ENCODE measurements at places on chromosomes 11 and 22. TPM values are rescaled to one million over a fixed set of nuclear protein-coding genes. Genes with fewer than 3 reads are reported as not detected.

The KCNJ4 gene
- total RNA-seq: not detected

The CASP5 gene
- not detected for total RNA-seq

The NAALAD2 gene
- total RNA-seq: not detected

The ADSL gene
- 160 TPM for total RNA-seq

The NEFH gene
- 7.5 TPM for total RNA-seq

DNA sequence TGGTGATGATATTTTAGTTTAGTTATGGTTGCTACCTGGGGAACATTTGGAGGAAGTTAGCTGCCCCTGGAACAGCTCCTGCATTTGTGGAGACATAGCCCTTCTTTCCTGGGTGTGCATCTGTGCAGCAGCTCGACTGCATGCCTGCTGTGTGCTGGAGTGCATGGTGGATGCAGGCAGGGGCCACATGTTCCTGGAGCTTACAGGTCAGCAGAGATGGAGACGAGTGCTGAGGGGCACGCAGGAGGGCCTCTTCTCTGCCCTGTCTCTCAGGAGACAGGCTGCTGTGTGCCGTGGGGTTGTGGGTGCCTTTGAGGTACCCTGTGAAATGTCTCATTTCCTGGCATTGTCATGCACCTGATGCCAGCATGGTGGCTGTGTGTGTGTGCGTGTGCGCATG is 87.5 kb downstream of the TBC1D22A start:
- no peak for DNase-seq

DNA sequence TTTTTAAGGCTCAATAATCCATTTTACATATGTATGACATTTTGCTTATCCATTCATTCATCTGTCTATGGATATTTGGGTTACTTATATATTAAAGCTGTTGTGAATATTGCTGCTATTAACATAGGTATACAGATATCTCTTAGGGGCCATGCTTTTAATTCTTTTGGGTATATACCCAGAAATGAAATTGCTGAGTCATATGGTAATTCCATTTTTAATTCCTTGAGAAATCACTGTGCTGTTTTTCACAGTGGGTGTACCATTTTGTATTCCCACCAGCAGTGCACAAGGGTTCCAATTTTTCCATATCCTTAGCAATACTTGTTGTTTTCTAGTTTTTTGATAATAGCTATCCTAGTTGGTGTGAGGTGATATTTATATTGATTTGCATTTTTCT is 19.0 kb downstream of the PRMT3 start:
- no peak for DNase-seq

DNA sequence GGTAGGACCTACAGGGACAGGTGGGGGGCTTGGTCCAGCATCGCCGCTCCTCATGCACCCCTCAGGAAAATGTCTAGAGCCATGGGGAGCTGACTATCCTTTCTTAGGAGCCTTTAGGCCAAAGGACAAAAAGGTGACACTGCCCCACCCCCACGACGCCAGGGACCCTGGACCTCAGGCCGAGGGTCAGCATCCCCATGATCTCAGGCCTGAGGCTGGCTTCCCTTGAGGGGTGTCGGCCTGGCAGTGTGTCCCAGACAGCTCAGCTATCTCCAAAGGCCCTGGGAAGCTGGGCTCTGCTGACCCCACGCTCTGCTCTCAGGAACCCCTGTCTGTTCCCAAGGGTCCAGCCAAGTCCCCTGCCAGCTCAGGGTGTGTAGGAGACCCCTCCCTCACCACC is 16.3 kb downstream of the MRGPRG start:
- DNase-seq: no peak

GRCh38 chr11:73331138-73331916 is 23.3 kb downstream of the ARHGEF17 start:
- DNase-seq: no peak

DNA sequence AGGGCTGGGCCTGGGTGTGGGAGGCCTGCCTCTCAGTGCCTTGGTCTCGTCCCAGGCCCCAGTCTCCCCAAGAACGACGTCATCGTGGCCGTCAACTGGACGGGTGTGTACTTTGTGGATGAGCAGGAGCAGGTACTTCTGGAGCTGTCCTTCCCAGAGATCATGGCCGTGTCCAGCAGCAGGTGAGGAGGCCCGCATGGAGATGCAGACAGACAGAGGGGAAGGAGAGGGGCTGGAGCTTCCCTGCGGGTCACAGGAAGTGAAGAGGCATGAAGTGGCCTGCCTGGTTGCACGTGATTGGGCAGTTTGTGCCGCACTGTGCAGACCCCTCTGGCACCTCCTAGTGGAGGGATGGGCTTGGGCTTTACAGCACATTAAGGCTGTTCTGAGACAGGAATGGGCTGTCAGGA is 70.4 kb downstream of the MYO7A start:
- DNase-seq: no peak

GRCh38 chr22:35253946-35254345 is 3.3 kb upstream of the HMGXB4 start:
- no peak for DNase-seq

- DNase-seq: no peak
Observed at GRCh38 chr11:109972181-109972715, 120.9 kb upstream of the ZC3H12C start.

DNA sequence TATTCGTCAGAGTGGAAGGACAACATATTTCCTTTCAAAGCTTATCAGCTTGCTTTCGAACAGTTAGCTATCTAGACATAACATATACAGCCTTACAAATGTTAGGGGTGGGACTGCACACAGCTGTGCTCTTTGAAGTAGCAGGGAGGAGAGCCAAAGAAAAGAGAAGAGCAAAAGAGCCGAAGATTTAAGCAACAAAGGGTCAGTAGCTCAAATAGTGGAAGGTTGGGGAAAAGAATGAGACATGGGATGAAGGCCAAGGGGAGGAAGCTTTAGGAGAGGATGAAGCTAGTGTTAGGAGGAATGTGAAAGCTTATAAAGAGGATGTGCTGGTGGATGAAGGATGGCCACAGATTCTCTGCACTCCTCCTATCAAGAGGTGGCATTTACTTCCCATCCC is 31.8 kb upstream of the IGSF22 start:
- no peak for DNase-seq

- no peak for DNase-seq
Observed at GRCh38 chr11:119324189-119324588, 7.3 kb upstream of the MCAM start.

- no peak for DNase-seq
Observed at GRCh38 chr11:79510960-79511359, 70.1 kb upstream of the TENM4 start.

DNA sequence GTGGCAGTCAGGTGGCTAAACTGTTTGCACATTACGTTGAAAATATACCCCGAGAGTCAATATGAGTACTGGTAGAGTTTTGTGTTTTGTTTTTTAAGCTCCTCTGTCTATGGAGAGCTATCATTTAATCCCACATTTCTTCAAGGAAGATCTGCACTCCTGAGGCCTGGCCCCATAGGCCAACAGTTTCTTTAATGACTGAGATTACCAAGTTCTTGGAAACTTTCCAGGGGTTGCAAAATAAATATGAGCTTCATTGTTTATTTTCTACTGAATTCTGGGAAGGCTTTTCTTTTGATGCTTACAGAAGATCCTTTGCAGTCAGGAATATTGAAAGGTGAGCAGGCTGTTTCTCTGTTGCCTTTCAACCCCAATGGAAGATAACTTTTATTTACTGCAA is 452.0 kb downstream of the JRKL start:
- no peak for DNase-seq

DNA sequence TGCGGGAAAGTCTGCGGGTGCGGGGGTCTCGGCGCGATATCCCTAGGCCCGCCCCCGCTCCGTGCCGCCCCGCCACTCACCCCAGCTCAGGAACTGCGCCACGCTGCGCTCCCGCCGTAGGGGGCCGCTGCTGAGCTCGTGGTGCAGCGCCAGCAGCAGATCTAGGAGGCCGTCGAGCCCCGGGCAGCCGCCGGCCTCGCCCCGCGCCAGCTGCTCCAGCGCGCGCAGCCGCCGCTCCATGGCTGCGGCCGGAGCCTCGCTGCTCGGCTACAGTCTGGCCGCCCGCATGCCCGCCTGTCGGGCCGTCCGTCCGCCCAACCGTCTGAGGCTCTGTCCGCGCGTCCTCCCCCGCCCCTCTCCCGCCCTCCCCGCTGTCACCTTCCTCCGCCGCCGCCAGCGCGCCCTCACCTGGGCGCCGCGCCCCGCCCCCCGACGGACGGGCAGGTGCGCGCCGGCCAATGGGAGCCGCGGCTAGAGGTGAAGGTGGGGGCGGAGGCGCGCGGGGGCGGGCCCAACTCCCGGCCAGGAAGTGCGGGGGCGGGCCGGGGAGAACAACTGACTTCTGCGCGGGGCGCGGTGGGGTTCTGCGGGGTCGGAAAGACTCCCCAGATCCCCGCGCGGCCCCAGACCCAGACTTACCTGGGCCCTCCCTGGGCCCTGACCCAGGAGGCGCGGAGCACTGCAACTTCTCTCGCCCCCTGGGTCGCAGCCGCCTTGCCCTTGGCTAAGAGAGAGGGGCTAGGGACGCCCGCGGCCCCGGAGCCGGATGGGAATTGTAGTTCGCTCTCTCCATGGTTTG is at the start of gene CDC42BPG:
Gene CDC42BPG, minus strand, starts transcription at position 324 of the 799 bp plus-strand sequence. Its CDS starts 84 bp downstream, at position 240.
- DNase-seq: peak; percentile 60

DNA sequence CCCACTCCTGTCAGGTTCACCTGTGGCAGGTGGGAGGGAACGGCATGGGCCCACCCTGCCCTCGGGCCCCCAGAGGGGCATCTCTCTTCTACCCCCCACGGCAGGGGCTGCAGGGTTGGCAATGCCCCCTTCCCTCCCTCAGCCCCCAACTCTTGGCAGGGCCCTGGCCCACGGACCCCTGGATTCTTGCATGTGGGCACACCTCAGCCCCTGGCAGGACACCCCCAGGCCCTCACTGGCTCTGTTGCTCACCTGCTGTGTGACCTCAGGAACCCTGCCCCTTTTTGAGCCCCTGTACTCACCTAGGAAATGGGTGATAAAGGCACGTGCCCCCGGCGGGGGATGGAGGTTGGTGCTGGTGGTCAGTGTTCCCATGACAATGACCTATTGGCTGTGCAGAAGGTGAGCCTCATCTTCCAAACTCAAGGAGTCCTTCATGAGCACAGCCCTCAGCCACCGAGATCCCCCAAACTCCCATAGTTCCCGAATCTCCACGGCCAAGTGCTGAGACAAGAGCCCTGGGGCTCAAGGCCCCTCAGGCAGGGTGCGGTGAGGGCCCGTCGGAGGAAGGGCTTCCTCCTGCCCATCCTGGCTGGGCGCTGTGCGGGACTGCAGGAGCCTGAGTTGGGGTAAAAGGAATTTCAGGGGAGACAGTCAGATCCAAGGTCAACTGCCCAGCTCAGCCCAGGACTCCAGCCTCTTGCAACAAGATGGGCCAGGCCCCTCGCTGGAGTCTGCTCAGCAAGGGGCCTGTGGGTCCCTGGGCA is 198.2 kb downstream of the IGLL1 start:
- DNase-seq: no peak

DNA sequence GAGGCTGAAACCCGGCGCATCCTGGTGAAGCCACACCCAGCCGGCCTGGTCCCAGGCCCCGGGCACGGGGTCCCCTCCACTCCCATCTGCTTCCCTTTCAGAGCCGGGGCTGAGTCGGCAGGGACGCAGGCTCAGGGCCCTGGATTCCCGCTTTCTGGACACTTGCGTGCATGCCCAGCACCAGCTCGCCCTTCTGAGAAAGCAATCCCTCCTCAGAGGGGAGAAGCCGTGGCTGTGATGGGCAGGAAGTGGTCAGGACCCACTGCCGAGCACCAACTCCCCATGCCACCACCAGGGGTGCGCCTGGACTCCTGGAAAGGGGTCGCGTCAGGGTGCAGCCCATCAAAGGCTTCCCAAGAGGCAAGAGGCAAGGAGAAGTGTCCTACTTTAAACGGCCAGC is 15.1 kb downstream of the CDKN1C start:
- DNase-seq: no peak

DNA sequence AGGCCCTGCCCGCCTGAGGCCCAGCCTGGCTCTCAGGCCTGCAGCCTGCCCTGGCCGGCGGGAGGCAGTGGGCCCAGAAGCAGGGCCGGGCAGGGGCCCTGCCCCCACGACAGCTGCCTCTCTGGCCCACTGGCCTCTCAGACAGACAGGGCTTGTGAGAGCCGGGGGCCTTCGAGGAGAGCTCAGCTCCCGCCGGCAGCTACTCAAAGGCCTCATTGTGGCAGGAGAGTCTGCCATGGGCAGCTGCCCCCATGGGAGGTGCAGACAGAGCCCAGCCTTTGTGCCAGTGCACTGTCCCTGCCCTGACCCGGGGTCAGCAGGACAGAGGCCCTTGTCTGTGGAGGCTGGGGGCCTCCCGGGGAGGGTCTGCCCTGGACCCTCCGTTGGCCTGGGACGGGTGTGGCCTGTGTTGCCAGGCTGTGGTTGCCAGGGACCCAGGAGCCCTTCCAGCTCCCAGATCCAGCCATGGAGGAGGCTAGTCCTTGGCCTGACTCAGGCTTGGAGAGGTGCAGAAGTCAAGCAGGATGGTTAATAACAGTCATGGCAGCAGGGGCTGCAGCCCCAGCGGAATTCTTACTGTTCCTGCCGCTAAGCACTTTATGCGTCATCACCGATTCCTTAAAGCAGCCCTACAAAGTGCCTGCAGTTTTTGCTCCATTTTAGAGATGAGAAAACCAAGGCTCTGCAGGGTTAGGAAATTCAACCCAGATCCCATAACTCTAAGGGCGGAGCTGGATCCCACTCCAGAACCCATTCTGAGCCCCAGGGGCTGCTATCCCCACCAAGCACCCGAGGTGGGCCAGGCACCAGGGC is 12.5 kb downstream of the FLRT1 start:
- no peak for DNase-seq

- DNase-seq: no peak
Observed at GRCh38 chr11:66595245-66595904, 2.4 kb downstream of the CCS start.

DNA sequence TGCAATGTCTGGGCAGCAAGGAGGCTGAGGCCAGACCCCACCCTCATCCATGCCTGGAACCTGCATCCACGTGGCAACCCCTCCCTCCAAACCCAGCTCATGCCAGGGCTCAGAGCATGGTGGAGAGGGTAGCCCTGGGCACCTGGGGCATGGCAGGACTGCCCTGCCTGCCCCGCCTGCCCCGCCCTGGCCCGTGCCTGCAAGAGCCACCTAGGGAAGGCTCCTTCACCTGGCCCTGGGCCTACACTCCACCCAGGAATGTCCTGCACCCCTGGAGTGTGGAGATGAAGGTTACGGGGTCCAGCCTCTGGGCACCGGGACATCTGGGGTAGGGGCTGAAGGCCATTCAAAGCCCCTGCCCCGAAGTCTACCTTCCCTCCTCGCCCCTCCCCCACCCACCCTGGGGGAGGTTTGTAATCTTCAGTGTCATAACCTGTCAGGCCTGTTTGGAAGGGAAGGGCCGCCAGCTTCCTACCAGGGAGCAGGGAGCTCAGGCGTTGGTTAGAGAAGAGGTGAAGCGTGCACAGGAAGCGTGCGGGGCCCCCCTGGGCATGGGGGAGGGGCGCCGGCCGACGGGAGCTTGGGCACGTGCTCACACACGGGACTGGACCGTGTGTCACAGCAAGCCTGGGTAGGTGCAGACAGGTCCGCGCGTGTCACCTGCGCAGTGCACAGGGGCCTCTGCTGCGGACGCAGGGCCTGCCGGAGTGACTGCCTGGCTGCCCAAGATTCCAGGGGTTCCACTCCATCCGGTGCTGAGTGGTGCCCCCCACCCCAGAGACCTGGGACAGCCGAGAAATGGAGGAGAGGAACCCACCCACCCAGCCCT is 30.7 kb upstream of the TH start:
- DNase-seq: no peak

All from activated T-helper 2 cell treated with anti-CD3 and anti-CD28 coated beads, Interferon-gamma antibody, Interleukin-2, Interleukin-4, amounts not matched to agents 10 μg/mL and 5 μg/mL and 100 μg/mL, durations not matched to agents 14 hours and 24 hours and 36 hours (primary cell).